Inflammatory macrophage treated with lipopolysaccharide for 1 hour (primary cell): ENCODE measurements at places on chromosomes 5 and 9.
A peak's percentile ranks its signal among the peaks of the same experiment; 100 is the strongest.

GRCh38 chr5:50655810-50656205, 10.6 kb upstream of the PARP8 start:
- no peak for DNase-seq

DNA sequence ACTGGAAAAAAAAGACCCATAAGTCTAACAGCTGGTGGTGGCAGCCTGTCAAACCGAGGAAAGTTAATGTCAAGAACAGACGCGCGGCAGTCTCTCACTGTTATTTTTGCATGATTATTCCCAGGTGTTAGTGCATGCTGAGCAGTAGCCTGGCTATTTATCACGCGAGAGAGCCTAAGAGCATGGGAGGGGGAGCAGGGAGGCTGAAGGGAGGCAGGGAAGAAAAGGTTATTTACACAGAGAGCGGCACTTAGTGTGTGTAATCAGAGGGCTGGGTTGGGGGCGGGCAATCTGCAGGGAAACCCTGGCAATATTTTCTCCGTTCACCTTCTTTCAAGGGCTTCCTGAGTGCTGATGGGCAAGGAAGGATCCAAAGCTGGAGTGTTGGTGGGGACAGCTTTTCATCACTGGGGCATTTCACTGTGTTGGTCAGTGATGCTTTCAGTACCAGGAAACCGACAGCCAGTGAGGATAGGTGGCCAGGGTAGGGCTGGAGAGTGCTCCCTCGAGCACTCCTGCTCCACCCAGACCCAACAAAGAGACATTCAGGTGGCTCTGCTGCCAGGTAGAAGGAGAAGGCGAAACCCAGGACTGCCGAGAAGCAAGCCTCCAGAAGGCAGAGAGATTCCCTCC, 39.6 kb downstream of the ZNF608 start:
- no peak for DNase-seq

DNA sequence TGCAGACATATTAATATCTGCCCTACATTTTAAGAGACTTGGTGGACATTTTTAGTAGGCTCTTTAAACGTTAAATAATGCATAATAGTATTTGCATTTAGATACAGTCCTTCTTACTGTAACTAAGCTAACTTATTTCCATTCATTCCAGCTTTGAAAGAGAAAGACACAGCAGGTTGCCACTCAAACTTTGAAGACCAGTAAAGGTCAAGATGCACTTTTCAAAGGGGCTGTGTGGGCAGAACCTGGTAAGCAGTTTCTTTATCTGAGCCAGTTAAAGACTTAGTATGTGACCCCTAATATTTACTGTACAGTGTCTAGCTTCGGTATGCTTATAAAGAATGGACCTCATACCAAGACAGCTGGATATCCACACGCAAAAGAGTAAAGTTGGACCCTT, 20.8 kb downstream of the PLGRKT start:
- DNase-seq = no peak

- DNase-seq = no peak
Observed at GRCh38 chr5:173480896-173481295, 135.6 kb downstream of the BOD1 start.

DNA sequence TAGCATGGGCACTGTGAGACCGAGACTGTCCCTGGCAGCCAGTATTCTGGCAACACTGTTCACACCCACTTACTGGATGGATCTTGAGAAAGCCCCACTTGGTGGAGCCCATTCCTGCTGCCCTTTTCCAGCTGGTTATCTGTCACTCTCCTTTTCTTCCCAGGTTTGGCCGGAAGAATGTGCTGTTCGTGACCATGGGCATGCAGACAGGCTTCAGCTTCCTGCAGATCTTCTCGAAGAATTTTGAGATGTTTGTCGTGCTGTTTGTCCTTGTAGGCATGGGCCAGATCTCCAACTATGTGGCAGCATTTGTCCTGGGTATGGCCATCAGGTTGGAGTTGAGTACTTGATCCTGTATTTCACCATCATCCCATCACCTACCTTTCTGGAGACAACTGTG, 14.5 kb downstream of the SLC22A5 start:
- no peak for DNase-seq

DNA sequence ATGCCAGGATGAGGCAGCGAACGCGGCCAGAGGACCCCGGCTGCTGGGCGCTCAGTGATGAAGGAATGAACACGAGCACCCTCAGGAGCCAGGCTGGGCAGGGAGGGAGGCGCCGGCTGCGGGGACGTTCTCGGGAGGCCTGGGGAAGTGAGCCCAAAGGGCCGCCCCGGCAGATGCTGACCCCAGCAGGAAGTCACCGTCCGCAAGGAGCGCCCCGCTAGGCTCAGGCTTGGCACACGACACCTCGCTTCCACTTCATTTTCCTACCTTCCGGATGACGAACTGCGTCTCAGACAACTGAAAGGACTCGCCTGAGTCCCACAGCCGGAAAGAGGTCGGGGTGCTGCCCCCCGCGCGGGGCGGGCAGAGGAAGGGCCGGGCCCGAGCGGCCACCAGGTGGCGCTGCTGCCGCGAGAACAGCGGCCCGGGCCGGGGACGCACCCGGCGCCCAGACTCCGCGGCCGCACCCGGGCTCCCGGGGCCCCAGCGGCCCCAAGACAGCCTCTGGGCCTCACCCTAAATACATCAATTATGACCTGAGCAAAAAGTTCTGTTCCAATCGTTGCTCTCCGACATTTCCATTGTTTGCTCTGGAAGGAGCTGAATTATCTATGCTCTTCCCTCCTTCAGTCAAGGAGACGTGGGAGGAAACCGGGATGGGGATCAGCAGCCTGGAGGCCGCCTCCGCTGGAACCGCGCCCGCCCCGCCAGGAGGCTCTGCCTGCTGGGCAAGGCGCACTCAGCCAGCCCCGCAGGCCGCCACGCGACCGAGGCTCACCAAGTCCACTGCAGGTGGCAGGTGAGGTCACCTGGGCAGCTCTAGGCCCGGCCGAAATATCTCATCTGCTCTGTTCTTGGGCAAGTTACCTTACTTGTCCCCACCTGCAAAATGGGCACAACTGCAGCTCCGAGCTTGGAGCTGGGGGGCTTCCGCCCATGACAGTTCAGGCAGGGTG, 107.0 kb downstream of the ZNF354C start:
- peak; percentile 17 for DNase-seq

DNA sequence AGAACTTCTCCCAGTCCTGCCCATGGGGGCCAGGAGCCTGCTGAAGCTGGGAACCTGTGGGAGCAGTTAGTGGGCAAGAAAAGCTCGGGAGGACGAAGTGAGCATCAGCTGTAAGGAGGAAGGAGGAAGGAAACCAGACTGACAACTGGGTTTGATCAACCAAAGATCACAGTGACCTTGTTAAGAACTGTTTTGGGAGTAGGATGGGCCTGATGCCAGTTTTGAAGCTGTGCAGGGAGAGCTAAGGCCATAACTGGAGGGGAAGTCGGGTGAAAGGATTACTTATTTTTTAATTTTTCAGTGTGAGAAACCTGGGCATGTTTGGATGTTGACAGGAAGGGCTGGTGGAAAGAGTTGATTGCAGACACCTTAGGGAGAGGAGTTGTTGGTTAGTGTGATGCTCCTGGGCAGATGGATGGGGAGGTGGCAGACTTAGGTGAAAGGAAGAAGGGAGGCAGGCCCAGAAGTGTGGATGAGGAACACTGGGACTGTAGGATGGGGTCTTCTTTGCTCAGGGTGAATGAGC, 58.3 kb upstream of the KLF4 start:
- DNase-seq = no peak

DNA sequence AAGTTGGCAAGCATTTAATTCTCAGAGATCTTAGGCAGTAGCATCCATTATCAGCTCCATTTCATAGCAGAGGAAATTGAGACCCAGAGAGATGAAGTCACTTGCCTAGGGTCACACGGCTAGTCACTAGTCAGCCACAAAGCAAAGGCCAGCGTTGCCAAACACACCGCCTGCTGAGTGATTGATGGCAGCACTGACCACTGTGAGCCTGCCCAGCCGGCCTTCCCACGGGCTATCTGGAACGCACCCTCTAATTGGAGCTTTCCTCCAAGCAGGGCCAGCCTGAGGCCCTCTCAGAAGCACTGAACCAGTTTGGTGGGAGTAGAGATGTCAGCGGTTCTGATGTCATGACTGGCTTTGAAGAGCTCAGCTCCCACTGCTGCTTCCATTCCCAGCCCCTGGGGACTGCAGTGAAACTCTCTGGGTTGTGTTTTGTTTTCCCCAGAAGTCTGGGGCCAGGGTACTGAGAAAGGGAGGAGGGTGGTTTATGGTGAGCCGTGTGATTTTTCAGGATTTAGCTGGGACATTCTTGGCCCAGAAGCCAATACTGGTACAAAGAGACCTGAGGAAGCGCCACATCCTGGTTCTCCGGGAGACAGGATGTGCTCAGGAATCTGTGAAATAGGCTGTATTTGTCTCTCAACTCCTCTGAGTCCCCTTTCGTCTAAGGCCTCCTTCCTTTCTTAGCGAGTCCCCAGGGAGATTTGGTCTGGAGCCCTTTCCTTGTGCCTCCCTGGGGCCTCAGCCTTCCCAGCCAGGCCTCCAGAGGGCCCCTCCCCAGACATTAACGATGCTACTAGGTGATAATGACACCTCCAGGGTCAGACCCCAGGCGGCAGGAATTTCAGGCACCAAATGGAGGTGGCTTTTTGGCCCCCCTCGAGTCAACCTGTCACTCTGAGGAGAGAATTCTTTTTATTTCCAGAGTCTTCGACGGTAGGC, 44.5 kb downstream of the SPRY4 start:
- no peak for DNase-seq

GRCh38 chr9:114082017-114082762, 4.1 kb upstream of the AMBP start:
- peak; percentile 58 for DNase-seq

- no peak for DNase-seq
Observed at GRCh38 chr9:105205787-105206495, 38.5 kb upstream of the SLC44A1 start.

DNA sequence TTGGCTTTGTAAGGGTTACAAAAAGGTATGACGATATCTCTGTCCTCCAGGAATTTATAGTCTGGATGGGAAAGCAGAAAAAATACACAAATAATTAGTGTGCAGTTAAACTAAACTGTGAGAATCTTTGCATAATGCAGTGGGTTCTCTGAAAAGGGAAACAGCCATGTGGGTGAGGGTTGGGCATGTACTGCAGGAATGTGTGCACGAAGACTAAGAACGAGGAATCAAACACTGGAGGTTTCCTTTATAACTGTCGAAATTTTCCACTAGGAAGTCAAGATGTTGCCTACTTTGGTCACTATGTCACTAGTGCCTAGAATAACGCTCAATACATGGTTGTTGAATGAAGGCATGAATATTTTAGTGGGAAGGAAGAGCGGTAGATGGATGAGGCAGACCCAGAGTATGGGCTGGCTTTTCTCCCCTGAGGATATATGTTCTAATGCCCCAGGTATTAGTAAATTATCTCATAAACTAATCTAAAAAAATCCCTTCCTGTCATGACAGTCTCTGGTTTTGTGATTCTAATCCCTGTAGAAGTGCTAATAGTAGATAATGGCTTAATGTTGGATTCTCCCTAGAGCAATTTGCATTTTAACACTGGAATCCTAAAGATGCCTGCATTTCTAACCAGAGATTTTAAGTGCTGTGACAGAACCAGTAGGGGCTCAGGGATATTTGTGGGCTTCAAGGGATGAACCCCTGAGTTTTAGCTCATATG, 227.3 kb downstream of the NMUR2 start:
- no peak for DNase-seq

DNA sequence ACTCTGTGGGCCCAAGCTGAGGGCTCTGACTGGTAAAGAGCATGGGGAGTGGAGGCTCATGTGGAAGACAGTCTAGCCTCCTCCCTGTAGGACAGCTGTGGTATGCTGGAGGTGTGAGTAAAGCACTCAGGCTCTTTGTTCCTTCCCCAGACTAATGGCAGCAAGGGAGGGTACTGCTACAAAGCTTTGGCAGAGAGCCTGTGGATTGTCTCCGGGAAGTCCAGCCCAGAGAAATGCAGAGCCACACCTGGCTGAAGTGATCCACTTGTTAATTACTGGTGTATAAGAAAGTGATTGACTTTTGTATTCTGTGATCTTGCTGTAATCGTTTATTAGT, 161.7 kb downstream of the OXCT1 start:
- no peak for DNase-seq

GRCh38 chr5:108642170-108642906, 105.4 kb upstream of the FER start:
- peak; percentile 46 for DNase-seq

DNA sequence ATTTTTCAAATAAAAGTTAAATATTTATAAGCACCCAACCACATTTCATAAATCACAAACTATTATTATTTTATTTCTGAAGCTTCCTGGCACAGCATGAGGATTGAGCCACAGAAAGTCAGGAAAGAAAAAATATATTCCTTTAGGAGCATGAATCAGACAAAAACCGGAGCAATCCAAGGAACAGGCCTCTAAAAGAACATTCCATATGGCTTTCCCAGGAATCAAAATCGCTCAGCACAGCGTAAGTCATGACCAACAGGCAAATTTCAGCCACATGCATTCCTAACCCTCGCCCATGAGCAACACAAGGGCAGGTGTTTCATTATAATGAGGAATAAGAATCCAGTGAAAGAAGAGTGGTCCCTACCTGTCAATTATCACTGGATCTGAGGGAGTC, 26.7 kb downstream of the EBF1 start:
- DNase-seq = no peak

DNA sequence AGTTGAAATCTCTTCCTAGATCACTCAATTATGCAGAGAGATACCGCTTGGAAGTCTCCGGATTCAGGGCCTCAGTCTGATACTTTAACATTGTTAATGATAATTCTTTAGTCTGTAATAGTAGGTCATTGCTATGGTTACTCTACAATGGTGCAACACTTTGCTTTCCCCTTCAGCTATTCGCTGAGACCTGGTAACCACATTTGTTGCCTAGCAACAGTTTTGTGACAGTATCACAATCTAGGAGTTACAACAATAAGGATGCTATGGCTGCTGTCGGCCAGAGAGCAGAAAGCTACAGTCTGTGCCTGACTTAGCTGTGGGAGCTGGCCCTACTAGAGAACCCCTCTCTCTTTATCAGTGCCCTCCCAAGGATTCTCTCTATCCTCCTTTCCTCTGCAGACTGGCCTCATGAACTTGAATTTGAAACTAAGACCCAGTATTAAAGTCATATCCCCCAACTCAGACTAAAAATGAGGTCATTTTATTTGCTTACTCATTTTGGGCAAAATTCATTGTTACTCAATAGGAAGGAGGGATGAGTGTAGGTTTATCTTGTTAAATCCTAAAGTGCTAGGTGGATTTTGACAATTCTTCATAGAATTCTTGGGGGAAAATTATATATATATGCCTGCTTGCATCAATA, 39.3 kb downstream of the NR2F1 start:
- no peak for DNase-seq

DNA sequence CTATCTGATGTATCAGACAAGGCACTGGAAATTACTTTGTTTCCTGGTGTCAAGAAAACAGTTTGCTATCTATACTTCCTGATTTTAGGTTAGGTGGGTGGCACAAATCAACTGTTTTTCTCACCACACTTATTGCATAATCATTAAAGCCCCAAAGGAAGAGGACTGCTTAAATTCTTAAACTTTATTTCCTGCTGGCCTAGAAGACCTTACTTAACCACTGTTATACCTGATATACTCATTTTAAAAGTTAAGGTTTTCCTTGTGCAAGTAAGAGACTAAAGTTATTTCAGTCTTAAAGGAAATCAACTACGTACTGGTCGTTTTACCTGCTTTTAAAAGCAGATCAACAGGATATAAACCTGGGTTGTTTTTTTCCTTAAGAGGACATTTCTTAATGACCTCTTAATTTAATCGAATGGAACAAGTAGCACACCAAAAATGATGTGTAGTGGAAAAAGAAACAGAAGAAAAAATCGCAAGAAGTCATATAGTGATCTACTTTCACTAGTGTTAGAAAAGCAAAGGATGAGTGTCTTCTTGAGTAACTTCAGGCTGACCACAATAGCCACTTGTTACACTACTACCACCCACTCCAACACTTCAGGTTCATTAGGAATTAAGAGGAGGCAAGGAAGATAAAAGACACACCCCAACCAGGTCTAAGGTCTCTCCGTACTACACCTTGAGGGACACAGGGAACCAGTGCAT, 974 bp downstream of the CLINT1 start:
- DNase-seq = peak; percentile 78
